Activated gamma-delta T cell (primary cell): ENCODE measurements at places on chromosomes 12 and 14.

DNA sequence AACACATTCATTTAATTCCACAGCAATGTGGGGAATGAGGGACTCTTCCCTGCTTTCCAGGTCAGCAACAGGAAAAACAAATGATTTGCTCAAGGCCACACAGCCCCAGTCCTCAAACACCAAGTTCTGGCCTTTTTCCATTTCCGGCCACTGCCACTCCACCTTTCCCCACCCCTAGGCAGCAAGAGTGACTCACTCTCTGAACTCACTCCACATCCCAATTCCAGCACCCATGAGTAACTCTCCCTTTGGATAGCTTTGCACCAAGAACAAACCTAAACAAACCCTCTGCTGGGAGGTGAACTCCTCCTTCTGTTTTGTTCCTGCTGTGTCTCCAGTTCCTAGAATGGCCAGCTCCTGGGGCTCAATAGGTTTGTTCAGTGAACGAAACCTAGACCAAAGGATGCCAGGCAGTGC lies 30.4 kb upstream of the PLEKHG6 start:
- DNase-seq = no peak

DNA sequence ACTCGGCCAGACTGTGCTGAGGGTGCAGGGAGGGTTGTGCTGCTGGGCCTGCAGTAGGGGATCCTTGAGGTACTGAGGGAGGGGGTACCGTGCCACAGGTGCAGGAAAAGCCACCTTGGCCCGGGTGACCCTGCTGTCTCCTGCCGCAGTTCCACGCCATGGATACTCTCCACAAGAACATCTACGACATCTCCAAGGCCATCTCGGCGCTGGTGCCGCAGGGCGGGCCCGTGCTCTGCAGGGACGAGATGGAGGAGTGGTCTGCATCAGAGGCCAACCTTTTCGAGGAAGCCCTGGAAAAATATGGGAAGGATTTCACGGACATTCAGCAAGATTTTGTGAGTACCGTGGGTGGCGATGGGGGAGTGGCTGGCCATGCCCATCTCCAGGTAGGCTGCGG lies 14.0 kb upstream of the CRIP2 start:
- no peak for DNase-seq

DNA sequence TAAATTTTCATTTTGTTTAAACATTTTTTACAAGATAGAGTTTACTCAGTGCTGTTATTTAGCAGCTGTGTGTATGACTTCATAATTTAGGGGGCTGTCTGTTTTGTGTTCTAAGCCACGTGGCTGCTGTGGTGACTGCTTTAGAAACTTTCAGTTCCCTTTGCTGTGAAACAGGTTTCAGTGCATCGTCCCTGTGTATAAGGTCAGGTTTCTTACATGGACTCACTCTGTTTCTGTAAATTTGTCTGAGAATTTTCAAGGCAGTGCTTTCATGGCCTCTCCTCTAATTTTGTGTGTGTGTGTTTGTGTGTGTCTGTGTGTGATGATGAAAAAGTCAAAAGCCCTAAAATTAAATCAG lies 32.4 kb downstream of the BICD1 start:
- no peak for DNase-seq

DNA sequence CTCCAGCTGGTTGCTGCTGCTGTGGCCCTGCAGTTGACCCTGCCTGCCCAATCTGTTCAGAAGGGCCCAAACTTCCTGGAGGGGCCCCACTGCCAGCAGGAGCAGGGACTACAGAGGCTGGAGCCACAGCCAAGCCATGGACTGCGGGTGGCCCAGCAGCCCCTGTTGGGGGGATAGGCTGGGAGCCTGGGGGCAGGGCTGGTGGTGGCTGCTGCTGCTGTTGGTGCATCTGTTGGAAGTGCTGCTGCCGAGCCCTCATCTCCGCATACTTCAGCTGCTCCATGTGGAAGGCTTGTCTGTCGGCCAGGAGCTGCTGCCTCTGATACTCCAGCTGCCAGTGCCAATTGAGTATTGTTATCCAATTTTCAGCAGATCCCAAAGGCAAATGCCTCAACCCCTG lies 7.2 kb downstream of the MYL6 start:
- no peak for DNase-seq

GRCh38 chr14:75101491-75101890 lies 25.4 kb downstream of the NEK9 start:
- no peak for DNase-seq

DNA sequence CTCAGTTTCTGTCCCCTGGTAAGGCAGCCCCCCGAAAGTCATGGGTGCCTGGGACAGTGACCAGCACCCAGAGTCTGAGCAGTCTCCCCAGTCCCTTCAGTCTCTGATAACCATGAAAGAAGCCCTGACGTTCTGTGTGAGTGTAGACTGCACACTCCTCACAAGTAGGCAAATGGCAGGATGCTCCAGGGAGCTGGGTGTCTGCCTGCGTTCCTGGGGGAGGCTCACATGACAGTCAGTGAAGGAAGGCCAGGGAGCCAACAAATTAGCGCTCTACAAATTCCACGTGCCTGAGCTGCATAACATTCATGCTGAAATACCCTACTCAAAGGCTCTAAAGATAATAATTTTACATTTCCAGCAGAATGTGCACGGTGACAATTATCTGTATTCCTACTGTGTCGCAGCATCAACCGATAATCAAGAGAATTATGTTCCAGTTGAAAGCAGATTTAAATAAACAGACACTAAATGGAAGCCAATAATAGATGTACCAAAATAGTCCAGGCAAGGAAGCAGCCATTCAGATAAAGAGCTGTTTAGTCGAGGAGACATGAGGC lies 56.3 kb downstream of the ASCL1 start:
- no peak for DNase-seq

DNA sequence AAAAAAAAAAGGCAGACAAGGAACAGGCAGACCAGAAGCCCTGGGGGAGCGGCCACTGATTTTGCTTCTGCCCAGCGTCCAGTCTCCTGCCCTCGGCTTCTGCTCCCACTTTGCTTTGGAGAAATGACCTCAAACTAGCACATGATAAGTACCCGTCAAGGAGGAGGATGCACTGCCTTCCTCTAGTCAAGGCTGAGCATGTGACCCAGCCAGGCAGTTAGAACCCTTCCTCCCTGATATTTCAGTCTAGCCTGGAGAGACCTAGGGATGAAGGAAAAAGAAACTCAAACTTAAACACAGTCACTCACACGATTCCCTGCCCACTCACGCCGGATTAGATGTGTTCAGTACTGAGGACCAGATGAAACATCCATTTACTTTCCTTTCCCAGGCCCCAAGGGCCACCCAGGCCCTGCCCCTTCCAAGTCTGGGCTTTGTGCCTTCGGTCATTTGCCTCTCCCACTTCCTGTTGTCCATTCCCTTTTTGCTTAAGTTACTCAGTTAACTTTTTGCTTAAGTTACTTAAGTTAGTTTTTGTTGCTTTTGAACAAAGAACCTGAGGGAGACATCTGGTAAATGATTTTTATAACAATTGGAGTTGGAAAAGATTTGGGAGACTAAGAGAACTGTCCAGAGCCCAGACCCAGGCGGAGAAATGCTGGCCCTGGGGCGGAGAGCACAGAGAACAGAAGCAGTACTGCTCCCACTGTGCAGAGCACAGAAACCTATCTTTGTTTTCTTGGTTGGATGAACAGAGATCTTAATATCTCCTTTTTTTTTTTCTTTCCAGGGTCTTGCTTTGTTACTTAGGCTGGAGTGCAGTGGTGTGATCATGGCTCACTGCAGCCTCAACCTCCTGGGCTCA lies 23.0 kb upstream of the TTC7B start:
- DNase-seq = no peak

- no peak for DNase-seq
Observed at GRCh38 chr12:123442774-123443173, 6.3 kb upstream of the RILPL2 start.

- no peak for DNase-seq
Observed at GRCh38 chr12:51938726-51939125, 12.8 kb upstream of the ACVR1B start.

DNA sequence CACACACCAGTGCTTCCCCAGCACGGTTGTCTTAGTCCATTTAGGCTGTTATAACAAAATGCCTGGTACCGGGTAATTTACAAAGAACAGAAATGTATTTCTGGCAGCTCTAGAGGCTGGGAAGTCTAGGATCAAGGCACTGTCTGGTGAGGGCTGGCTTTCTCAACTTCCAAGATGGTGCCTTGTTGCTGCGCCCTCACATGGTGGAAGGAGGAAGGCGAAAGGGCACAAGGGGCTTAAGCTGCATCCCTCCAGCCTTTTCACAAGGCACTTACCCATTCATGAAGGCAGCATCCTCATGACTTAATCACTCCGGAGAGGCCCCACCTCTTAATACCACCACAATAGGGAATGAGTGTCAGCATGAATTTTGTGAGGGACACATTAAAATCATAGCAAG lies 155.5 kb downstream of the SLC15A5 start:
- no peak for DNase-seq

DNA sequence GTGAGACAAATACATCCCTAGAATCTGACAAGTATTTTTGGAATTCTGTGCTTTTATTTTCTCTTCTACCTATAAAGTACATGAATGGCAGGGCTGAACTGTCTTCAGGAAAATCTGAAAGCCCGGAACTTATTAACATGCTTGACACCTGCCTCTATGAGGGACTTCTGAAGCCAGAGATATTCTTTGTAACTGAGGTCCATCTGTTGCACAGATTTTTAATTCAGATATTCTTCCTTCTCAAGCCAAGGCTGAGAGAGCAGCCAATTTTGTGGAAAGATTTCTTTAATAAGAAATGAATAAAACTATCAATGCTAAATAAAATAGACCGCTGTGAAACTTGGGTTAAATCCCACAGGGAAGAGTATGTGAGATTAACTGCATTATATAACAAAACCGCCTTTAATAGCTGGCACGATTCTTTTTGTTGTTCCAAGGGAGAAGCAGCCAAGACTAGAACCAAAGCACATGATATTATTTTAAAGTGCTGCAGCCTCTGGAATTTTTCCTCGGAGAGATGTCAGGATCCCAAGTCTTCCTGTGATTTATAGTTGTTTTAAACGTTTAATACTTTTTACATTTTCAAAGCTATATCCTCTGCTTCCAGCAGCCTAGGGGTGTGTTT lies 148.9 kb downstream of the CRADD start:
- DNase-seq = no peak

- DNase-seq = no peak
Observed at GRCh38 chr12:52759695-52760094, 17.4 kb downstream of the KRT76 start.

GRCh38 chr14:21557084-21557901 lies 22.6 kb downstream of the OR10G3 start:
- DNase-seq = no peak

- DNase-seq = no peak
Observed at GRCh38 chr12:10408842-10409241, 715 bp downstream of the KLRC4 start.

DNA sequence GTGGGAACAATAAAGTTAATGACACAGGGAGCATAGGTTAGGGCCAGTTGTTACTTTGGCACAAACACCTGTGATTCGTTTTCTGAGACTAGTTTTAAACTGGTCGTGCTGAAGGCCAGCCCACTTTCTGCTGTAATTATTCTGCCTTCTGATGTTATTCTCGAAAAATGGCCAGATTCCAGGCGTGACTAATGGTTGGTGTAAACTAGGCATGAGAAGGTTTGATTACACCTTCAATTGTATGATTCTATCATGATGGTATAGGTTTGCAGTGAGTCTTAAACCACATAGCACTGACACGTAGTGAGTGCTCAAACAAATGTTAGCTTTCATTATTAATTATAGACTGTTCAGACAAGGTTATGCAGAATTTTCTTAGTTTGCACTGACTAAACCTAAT lies 39.0 kb downstream of the CKB start:
- no peak for DNase-seq

- DNase-seq = no peak
Observed at GRCh38 chr14:66383257-66383656, 102.9 kb upstream of the CCDC196 start.

DNA sequence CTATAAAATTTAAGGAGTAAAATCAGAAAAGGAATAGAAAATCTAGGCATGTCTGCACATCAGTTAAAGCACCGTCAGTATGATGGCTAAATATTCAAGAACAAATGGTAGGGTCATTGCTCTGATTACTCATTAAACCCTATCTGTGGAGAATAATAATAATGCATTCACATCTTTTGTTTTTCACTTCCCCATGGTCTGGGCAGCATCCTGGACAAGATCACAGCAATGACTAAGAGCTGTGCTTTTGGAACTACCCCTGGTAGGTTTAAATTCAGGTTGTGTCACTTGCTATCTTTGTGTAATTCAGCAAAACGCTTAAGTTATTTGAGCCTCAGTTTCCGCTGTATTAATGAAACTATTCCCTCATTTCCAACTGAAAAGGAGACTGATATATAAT lies 33.1 kb downstream of the C12orf42 start:
- no peak for DNase-seq

DNA sequence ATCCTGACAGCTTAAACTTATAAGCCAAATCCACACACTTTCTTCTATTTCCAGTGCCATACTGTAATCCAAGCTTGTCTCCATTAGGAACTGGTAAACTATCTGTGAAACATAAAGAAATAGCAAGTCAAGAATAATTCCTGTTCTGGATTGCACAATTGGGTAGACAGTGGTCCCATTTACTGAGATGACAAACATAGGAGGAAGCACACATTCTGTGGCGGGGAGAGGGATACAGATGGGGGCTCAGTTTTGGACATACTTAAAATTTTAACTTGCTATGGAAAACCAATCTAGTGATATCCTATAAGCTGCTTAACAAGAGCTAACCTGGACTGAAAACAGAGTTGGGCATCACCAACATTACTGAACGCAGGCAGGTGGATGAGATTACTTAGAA lies 16.3 kb downstream of the MAP4K5 start:
- DNase-seq = no peak

GRCh38 chr12:116227811-116228210 lies 49.7 kb downstream of the MED13L start:
- DNase-seq = no peak

GRCh38 chr12:77189901-77190416 lies 124.6 kb upstream of the E2F7 start:
- DNase-seq = no peak

DNA sequence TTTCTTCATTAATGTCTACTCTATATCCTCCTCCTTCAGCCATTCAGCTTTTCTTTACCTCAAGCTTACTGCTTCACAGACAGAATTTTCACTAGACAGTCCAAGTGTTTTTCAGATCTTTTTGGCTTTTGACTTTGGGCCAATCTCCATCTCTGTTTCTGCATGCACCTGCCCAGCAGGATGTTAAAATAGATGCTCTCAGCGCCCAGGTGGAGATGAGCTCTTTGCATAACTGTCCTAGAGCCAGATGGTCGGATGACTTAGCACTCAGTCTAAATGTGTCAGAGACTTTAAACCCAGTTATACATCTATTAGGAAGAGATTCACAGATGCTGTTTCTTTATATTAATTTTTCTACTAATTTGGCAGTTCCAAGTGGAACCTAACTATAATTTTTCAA lies 80.3 kb upstream of the SSTR1 start:
- DNase-seq = no peak
